ENCODE measurements at places on chromosomes 4 and X.

GRCh38 chr4:39312816-39313215 is 53.3 kb downstream of the RFC1 start:
- no peak for DNase-seq

GRCh38 chr4:1693131-1693896 is 9.2 kb upstream of the FAM53A start:
- DNase-seq = peak; percentile 60

GRCh38 chr4:84146300-84146959 is 352.7 kb downstream of the NKX6-1 start:
- DNase-seq = no peak

- DNase-seq = no peak
Measured at GRCh38 chrX:68083510-68083909, 349.8 kb downstream of the OPHN1 start.

GRCh38 chrX:9635803-9636202 is 129.8 kb downstream of the GPR143 start:
- peak; percentile 11 for DNase-seq

GRCh38 chr4:16890651-16891050 is 7.8 kb downstream of the LDB2 start:
- no peak for DNase-seq

DNA sequence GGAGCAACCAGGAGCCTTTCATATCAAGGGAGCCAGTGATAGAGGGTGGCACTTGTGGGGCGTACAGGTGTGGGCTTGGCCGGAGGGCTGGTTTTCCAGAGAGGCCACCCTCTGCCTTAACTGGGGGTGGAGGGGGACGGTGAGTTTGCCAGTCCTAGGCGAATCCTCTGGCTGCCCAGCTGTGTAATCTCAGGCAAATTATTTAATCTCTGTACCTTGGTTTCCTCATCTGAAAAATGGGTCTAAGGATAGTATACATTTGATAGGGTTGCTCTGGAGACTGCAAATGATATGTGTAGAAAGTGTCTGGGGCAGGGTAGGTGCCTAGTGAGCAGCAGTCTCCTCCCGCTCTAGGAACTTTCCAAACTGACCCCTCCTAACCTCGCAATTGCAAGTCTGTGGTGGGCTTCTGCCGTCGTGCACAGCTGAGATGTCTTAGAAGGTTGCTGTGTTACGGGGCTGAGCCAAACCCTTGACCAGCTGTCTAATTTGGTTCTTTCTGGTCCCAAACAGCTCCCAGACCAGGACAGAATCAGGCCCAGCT is 3.8 kb upstream of the CXCR3 start:
- no peak for DNase-seq

GRCh38 chrX:15498741-15499140 is 1.9 kb upstream of the BMX start:
- DNase-seq = no peak

DNA sequence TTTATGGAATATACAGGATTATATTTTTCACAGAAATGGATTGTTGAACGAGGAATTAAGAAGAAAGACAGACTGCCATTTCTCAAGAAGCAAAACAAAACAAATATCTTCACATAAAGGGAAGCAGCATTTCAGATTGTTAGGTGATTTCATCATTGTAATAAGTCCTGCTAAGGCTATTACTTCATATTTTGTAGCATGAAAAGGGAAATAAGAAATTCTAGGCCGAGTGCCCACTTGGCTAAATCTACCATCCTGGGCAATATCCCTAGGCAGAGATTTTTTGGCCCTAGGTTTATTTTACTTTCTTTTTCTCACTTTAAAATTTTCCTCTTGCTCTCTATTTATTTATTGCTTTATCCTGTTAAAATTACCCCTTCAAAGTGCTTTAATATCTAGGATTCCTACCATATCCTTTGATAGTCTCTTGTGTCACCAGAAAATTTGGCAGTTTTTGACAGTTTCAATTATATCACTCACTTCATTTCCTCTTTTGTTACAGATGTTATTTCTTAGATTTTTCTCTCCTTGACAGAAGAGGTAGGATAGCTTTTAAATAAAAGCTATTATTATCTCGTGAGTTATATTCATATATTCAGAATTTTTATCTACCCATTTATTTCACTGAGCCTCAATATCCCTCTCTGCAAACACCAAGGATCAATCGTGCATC is 142.3 kb downstream of the PDGFC start:
- no peak for DNase-seq

DNA sequence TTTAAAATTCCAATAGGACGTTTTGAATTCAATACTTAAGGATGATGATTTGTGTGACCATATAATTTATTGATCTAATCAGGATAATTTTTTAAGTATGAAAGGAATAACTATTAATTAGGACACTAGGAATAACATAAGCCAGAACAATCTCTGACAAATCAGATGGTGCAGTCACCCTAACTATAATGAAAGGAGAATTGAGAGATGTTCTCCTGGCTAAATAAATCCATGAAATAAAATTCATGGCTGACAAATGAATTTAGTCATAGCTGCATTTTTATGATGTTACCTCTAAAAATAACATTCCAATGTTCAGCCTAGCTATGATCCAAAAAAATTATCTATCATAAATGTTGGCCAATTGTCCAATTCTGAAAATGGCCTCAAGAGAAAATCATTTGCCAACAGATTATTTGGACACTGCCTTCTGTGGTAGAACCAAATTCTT is 190.6 kb upstream of the NEIL3 start:
- DNase-seq = no peak

GRCh38 chr4:128866691-128867090 is 57.2 kb downstream of the JADE1 start:
- DNase-seq = no peak

GRCh38 chr4:82851318-82851717 is 39.6 kb downstream of the SEC31A start:
- DNase-seq = no peak

- DNase-seq = no peak
Measured at GRCh38 chrX:31653422-31653821, 581.6 kb upstream of the FTHL17 start.

GRCh38 chrX:107738272-107738671 is 37.3 kb downstream of the TSC22D3 start:
- DNase-seq = no peak

DNA sequence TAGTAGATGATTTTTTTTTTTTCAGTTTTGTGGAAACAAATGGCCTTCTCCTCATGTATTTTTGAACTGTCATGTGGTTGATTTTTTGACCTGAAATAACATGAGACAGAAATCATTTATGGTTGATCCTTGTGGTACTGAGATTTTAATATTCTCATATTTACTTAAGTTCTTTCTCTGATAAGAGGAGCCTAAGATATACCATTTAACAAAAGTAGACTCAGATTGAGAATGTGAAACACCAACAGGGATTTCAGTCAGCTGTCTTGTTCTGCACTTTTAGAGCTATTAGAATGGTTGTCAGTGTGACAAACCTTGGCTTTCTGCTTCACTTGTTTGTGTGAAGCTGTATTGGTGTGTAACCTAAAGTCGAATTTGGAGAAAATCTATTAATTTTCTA is 575.7 kb downstream of the SPOCK3 start:
- DNase-seq = no peak

GRCh38 chr4:37827030-37827685 is 672 bp downstream of the PGM2 start:
- DNase-seq = peak; percentile 45

GRCh38 chr4:154584259-154584658 is 6.3 kb downstream of the FGA start:
- DNase-seq = no peak

DNA sequence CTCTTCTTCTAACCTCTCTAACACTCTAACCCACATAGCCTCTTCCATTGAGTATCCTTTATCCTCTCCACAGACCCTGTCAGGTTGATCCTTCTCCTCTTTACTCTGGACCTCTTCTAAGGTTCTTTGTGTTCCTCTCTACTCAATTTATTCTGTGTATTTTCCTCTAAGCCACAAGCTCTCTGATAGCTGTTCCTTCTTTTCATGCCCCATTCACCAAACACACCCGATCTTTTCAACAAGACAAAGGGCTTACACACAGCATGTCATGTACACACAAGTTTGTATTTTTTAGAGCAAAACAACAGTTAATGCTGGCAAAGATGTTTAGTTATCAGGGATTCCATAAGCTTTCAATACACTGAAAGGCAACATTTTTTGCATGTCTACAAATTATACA is 1.9 kb downstream of the SPIN2B start:
- DNase-seq = no peak

GRCh38 chrX:13223868-13224567 is 95.8 kb downstream of the ATXN3L start:
- DNase-seq = peak; percentile 39

DNA sequence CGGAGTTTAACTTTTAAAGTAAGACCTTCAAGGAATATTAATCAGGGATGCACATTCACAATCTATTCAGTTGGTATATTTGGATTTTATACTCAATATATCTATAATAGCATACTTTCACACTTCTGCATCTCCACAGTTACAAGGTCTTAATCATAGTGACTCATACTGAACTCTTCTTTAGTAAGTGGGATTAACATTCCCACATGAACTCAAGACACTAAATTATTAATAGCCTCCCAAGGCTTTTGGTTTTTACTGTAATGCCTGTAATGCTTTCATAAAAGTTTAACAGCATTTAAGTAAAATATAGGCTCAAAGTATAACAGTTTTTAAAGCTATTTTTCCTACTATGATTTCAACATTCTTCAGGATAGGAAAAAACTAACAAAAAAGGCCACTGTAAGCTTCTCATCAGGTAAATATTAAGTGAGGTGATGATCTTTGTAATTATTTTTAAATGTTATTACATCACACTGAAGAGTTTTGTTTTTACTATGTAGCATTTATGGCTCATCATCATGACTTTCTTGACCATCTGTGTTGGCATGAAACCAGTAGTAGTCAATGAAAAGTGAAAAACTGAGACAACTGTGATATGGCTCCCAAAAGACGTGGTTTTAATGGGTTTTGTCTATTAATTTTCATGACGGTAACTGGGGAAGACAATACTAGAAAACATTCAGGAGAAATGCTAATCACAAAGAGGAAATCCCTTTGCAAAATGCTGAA is 91.5 kb upstream of the GALNT7 start:
- no peak for DNase-seq

DNA sequence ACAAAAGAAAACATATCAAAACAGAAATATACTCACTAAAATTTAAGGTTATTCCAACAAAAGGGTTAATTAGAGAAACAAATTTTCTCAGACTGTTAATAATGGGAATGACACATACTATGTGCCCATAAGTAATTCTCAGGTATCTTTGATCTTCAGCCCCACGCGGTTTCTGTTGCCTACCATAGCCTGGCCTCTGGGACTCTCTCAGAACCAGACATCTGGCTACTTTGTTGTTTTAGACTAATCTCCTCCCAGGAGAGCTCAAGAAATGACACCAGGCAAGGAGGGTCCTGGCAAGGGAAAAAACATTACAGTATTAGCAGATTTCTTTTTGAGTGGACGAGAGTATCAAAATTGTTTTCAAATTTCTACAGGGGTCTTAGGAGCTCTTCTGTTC is 43.7 kb downstream of the SLC10A7 start:
- DNase-seq = no peak

DNA sequence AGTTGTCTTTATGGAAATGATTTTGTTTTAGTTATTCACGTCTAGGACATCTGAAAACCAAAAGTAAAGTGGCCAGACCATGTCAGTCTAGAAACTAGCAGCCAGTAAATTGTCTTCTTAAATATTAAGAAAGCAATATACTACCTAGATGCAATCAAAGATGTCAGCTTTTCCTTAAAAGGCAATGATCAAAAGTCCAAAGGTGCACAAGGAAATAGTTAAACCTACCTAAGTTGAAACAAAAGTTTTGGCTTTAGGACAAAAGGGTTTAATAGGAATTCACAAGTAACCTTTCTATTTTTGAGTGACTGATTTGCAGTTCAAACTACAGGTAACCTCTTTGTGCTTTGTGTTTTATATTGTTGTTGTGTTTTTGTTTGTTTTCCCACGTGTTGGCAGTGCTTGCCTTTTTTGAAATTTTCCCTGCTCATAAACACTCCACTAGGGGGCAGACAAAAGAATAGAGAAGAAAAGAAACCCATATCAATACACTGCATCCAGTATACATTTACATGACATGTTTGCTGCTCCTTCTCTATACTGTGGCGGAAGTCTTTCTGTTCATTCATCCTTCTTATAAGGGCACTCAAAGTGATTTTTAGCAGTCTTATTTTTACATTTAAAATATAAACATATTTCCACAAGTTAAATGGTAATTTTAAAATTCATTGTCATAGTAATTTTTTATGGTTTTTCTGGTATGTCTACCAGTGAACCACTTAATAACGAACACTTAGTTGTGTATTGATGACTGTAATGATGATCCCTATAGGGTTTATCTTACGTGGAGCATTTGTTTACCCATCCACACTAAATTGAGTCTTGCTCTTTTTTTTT is 62.7 kb downstream of the GAB1 start:
- DNase-seq = no peak

GRCh38 chr4:1310031-1310795 is 20.5 kb downstream of the MAEA start:
- DNase-seq = peak; percentile 36

- no peak for DNase-seq
Measured at GRCh38 chr4:156547891-156548290, 423.7 kb downstream of the PDGFC start.

Measured in hepatic stellate cell (primary cell).